A172 (cell line): ENCODE measurements at places on chromosomes 2 and 18. TPM values are rescaled to one million over a fixed set of nuclear protein-coding genes. Genes with fewer than 3 reads are reported as not detected.

DNA sequence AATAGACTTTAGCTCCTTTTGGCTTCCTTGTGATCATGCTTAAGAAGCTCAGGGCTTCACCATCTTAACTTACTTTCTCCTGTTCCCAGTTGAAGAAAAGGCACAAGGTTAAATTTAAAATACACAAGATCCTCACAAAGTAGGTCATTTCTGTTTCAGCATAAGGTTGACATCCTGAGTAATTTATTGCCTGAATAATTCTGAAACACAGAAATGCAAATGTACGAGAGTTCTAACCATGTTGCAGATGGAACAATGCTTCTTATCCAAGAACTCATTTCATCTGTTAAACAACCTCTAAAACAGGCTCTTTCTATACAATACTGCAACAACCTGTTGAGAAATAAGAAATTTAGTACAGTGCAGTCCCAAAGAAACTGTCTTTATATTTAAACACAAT lies 395.2 kb downstream of the BCL11A start:
- no peak for DNase-seq

GRCh38 chr2:189116979-189117378 lies 62.6 kb downstream of the COL5A2 start:
- no peak for DNase-seq

DNA sequence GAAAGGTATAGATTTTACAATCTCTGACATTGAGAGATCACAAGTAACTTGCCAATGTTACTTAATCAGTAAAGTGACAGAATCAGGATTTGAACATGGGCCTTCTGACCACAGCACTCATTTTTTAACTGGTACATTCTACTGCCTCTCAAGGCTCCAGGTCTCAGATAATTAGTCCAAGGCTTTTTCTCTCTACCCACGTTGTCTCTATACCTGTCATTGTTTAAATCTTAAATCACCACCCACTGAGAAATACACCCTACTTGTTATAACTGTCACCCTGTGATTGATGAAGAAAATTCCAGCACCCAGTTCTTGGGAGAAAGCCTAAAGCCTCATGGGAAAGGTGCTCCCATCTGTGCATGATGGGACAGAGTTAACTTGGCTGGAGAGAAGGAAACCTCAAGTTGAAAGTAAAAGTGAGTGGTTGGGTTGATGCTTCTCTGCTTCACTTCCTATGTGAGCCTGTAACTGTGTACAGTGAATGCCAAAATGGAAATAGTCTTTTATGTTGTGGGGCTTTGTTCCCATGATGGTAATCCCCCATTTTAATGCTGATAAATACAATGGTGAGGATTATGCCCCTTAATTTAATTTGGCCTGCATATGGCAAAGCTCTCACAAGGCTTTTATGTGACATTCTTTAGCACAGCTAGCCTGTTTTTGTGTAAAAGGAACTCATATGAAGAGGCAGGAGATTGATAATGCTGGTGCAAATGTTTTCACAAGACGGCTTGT lies 190.1 kb upstream of the SP5 start:
- DNase-seq = peak; percentile 83

GRCh38 chr2:29562896-29563295 lies 358.5 kb downstream of the ALK start:
- DNase-seq = no peak

The CAVIN2 gene
- total RNA-seq = 136 and 177 TPM in 2 replicates

DNA sequence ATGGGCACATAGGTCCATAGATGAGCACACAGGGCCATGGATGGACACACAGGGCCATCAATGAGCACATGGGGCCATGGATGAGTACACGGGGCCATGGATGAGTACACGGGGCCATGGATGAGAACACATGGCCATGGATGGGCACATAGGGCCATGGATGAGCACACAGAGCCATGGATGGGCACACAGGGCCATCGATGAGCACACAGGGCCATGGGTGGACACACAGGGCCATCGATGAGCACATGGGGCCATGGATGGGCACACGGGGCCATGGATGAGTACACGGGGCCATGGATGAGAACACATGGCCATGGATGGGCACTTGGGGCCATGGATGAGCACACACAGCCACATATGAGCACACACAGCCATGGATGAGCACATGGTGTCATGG lies 192.6 kb upstream of the HDAC4 start:
- DNase-seq = no peak

DNA sequence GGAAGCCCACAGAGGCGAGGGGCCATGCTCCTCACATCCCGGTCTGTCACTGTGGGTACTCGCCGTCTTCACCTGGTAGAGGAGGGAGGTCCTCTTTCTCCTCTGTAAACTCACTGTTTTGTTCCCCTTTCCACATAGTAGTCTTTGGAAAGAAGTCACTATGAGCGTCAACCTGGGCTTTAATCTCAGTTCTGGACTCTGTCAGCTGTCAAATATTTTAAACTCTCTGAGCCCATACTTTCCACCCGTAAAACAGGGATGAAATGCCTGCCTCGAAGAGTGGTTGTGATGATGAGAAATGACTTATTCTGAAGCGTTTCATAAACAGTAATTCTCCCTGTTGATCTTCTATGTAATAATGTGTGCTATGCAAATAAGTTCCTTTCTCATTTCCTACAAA lies 547.1 kb upstream of the SOX11 start:
- DNase-seq = no peak

The WDSUB1 gene
- 9.4 and 15.0 TPM in 2 replicates for total RNA-seq

DNA sequence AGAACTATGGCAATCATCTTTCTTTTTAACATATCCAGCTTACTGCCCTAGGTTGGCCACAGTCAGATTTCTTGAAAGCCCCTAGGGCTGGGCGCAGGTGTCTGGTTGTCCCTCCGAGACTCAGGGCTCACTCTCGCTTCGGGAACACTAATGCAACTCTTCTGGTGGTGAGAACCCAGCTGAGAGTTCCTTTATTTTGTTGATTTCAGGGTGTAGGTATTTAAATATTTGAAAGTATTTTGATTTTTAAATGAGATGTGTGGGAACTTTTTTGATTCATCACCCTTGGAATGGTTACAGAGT lies 40.7 kb downstream of the INPP4A start:
- no peak for DNase-seq

GRCh38 chr2:95277246-95277906 lies 3.1 kb downstream of the PROM2 start:
- peak; percentile 44 for DNase-seq

- DNase-seq = no peak
These were observed 182.6 kb upstream of the HAAO start for GRCh38 chr2:42974721-42975717.

DNA sequence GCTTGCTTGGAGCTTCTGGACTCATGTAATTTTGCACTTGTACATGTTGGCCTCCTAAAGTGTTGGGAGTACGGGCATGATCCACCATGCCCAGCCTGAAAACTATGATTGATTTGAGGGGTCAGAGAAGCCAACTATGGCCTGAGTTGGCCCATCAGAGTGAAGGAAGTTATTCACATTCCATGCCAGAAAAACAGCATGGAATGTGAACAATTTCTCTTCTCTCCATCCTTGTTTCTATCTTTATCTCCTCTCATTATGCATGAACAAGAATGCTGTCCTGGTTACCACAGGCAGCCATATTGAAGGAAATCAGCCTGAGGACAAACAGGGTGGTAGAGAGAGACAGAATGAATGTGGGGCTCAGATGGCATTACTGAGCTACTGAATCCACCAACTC lies 3.5 kb upstream of the CD226 start:
- peak; percentile 21 for DNase-seq

- DNase-seq = no peak
These were observed 27.2 kb downstream of the PXDN start for GRCh38 chr2:1717113-1717512.

The CHRNA1 gene
- not detected in 2 replicates for total RNA-seq

GRCh38 chr2:66490588-66491001 lies 55.7 kb downstream of the MEIS1 start:
- DNase-seq = no peak

DNA sequence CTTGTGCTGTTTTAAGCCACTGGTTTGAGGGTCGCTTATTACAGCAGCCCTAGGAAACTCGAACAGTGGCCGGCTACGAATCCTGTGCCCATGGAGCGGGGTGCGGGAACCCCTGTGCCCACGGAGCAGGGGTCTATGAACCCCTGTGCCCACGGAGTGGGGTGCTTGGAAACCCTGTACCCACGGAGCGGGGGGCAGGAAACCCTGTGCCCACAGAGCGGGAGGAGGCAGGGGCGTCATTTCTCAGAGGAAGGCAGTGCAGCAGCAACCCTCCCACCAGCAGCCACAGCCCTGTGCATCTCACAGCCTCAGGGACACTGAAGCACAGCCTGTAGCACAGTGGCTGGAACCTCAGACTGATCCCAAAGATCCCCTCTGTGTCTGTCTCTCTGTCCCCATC lies 34.2 kb upstream of the GPC1 start:
- DNase-seq = no peak

The BOK gene
- total RNA-seq = 0.07 and 0.60 TPM in 2 replicates

- peak; percentile 50 for DNase-seq
These were observed 3.3 kb downstream of the BOK start for GRCh38 chr2:241561832-241562231.

The KHK gene
- 8.7 and 10.3 TPM in 2 replicates for total RNA-seq

DNA sequence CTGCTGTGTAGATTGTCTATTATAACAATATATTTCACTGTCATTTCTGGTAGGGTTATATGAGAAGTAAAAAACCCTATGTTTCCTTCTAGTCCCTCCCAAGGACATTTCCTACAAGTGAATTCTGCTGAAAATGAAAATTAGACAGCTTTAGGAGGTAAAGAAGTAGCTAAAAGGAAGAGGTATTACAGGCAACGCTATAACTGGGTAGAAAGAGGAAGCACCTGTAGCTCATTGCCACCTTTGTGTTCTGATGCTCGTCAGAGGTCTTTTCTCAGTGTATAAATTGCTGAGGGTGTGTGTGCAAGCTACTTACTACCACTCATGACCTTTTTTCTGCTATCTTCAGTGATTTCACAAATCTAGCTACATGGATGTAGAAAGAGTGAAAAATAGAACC lies 1.4 kb downstream of the DNAJC10 start:
- DNase-seq = no peak
